Activated CD4-positive, alpha-beta T cell treated with anti-CD3 and anti-CD28 coated beads, Interleukin-2, amount 50 U/mL, for 4 hours (primary cell): ENCODE measurements at places on chromosomes 2 and 18.

- peak; percentile 3 for DNase-seq
Measured at GRCh38 chr2:197777823-197778407, 7.2 kb downstream of the BOLL start.

DNA sequence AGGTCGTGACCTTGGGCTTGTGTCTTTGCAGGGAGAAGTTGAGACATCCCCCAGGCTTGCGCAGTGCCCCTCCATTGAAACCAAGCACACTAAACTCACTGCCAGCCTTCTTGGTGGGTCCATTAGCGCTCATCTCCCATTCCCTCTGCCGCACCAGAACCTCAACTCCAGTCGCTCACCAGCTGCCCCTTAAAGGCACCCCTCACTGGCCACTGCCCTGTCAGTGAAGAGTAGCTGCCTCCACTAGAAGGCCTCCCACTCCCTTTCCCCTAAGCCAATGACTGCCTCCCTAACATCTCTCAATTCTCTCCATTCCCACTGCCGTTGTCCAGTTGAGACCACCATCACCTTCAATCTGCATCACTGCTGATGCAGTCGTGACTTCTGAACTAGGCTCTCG lies 114.8 kb upstream of the EPC2 start:
- no peak for DNase-seq

GRCh38 chr2:200761266-200761665 lies 50.4 kb upstream of the BZW1 start:
- no peak for DNase-seq

DNA sequence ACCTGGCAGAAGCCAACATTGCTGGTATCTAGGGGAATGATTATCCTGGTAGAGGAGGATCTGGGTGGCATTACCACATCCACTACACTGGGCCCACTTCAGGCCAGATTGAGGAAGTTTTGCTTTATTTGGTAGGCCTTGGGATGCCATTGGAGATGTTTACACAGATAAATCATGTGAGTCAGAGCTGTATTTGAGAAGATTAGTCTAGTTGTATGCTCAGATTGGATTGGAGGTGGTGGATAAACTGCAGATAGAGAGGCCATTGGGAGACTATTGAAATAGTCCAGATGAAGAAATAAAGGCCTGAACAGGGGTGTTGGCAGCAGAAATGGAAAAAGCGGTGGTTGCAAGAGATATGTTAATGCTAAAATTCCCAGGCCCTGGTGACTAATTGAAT lies 81.5 kb downstream of the EFEMP1 start:
- no peak for DNase-seq

GRCh38 chr2:102193074-102193473 lies 6.3 kb downstream of the IL1RL2 start:
- DNase-seq = no peak

DNA sequence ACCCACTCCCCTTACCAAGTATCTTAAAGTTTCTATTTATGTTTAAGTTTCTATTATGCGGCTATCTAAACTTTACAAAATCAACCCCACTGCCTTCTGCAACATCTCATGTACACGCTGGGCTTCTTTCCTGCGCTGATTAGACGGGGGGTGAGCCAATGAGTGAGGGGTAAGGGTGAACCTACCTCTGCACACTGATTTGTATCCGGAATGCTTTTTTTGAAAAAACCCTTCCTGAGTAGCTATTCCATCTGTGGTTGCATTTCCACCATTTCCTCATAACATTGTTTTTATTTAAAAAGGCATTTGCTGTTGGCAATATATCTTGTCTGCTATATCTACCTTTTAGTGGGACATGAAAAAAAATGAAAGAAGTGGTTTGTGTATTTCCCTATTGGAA lies 6.3 kb downstream of the ALPG start:
- DNase-seq = no peak

GRCh38 chr2:98854682-98855081 lies 81.3 kb downstream of the CRACDL start:
- no peak for DNase-seq

GRCh38 chr2:62458206-62458641 lies 47.8 kb downstream of the TMEM17 start:
- DNase-seq = no peak

- DNase-seq = no peak
Measured at GRCh38 chr2:219286436-219287115, 7.4 kb downstream of the DNAJB2 start.

DNA sequence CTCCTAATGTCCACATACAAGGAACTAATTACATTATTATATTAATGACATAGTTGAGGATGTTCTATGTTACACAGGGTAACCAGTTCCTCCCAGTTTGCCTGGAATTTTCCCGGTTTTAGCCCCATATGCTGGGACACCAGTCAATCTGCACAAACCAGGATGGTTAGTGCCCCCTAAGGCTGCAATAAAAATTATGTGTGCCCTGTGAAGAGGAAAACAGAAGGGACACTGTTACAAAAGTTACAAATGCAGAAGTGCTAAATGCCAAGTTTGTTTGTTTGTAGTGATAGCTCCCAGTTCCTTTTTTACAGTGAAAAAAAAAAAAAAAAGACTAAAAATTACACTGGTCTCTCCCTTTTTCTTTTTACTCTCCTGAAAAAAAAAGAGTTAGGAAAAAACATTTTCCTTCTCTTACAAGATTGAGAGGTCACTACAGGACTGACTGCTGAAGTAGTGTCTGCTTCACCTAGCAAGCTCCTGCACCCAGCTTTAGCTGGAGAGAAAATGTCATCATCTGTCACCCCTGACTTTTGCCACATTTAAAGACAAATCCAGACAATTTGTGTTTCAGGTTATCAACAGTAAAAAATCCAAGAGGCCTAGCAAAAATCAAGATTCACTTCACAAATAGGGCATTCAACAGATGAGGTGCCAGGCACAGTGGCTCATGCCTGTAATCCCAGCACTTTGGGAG lies 3.2 kb downstream of the ANKRD44 start:
- DNase-seq = no peak

GRCh38 chr2:237699870-237700511 lies 72.6 kb downstream of the LRRFIP1 start:
- DNase-seq = no peak

GRCh38 chr2:240435457-240435947 lies at the start of gene GPC1:
TSS of gene GPC1 (plus strand) at chr2:240435663. CDS start at chr2:240435919, 256 bp downstream.
- DNase-seq = no peak

- peak; percentile 71 for DNase-seq
Measured at GRCh38 chr2:160406591-160407392, 86.8 kb downstream of the RBMS1 start.

DNA sequence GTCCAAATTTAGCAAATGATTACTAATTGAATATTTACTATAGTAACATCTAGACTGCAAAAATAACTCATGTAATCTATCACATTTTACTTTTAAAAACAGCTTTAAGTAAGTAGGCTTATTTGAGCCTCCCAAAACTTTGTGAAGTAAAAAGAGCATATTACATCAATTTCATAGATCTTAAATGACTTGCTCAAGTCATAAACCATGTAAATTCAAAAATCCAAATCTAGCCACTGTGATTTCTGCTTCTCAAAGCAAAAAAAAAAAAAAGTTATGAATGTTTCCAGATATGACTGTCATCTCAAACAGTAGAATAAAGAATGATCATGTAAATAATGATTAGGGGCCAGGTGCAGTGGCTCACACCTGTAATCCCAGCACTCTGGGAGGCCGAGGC lies 37.5 kb downstream of the CACNB4 start:
- no peak for DNase-seq

- DNase-seq = no peak
Measured at GRCh38 chr2:157024129-157024528, 233.4 kb upstream of the GALNT5 start.
